ENCODE measurements at places on chromosomes 12 and 14. TPM values are rescaled to one million over a fixed set of nuclear protein-coding genes. Genes with fewer than 3 reads are reported as not detected.

DNA sequence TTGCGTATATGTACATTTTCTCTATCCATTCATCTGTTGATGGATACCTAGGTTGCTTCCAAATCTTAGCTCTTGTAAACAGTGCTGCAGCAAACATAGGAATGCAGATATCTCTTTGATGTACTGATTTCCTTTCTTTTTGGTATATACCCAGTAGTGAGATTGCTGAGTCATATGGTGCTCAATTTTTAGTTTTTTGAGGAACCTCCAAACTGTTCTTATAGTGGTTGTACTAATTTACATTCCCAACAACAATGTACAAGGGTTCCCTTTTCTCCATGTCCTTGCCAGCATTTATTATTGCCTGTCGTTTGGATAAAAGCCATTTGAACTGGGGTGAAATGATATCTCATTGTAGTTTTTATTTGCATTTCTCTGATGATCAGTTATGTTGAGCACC is 44.3 kb downstream of the PELI2 start:
- no peak for DNase-seq

Gene ERP27
- total RNA-seq = 131 TPM

GRCh38 chr14:80483331-80483730 is 272.0 kb upstream of the DIO2 start:
- no peak for DNase-seq

Gene GPD1
- 7.0 TPM for total RNA-seq

GRCh38 chr12:124557518-124558223 is 9.7 kb downstream of the NCOR2 start:
- no peak for DNase-seq

GRCh38 chr12:84329938-84330337 is 582.7 kb downstream of the SLC6A15 start:
- DNase-seq = no peak

DNA sequence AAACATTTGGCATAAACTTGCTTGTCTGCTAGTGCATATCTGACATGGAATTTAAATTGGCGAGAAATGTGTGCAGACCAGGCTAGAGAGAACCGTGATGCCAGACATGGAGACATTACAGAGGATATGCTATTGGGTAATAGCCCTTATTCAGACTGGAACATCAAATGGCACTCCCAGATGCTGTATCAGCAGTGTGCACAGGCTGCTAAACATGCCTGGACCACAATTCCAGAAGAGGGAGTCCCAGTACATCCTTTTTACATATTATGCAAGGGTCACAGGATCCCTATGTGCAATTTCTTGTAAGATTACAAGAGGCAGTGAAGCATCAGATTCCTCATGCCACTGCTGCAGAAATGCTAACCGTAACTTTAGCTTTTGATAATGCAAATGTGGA is 354.5 kb upstream of the FOXG1 start:
- DNase-seq = no peak

- DNase-seq = no peak
Observed at GRCh38 chr14:98962118-98962517, 309.9 kb downstream of the BCL11B start.

DNA sequence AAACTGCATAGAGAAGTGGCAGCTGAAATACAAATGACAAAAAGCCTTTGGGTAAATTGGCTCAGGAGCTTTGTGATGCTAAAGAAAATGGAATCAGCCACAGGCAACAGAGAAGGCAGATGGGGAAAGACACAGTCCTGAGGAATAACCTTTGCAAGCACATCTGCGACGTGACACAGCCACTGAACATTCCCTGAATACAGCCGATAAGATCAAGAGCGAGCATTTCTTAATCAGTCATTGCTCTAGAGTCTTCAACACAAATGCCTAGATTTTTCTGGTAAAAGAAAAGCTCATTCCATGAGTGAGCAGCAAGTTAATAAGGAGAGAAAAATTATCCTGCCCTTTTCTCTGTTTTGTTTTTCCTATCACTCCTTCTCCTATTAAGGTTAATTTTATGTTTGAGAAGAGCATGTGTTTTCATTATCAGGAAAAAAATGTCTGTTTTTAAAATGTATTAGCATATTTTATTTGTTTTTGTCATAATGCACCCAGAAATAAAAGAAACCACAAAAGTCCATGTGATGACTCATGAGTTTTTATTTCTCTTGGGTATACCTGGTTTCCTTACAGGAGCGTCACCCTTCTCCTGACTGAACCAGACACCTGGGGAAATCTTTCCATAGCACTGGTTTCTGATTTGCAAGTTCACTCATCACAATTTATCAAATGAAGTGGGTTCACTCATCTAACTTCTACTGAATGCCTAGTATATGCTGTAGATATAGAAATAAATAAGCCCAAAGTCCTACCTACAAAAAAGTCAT is 45.4 kb upstream of the PCED1B start:
- DNase-seq = no peak

- no peak for DNase-seq
Observed at GRCh38 chr14:95256002-95256775, 63.5 kb downstream of the CLMN start.

DNA sequence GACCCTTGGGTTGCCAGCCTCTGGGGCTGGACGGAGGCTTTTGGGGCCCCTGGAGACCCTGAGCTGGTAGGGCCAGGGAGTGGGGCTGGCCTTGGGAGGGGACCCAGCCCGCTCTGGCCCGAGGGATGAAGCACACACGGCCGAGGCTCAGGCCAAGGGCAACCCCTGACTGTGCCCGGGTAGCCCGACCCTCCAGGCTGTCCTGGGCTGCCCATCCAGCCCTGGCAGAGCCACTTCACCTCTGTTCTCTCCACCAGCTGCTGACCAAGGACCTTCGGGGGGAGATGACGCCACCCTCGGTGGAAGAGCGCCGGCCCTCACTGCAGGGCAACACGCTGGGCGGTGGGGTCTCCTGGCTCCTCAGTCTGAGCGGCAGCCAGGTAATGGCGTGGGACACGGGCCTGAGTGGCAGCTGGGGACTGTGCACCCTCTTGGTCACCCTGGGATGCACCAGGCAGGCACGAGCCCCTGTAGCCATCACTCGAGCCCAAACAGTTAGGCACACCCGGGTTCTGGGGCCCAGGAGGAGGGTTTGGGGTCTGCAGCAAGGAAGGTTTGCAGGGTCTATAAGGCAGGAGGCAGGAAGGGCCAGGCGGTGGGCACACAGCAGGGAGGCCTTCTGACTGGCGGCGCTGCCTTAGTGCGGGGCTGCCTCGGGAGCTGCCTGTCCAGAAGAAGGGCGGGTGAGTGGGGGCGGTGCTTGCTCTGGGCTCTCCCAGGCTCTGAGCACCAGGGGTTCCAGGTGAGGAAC is 19.7 kb downstream of the ASPG start:
- DNase-seq = peak; percentile 10

DNA sequence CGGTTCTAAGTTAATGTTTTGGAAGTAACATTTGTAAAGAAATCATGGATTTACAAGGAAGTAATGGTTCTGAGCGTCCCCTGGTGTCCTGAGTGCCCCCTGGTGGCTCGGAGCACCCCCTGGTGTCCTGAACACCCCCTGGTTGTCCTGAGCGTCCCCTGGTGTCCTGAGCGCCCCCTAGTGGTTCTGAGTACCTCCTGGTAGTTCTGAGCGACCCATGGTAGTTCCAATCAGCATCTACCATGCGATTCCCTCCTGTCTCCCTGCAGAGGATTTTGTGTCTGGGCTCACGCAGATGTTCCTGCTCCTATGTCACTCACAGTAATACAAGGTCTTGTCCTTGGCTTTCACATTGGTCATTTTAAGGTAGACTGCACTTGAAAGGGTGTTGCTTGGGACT is 1352.9 kb downstream of the TMEM121 start:
- DNase-seq = peak; percentile 59

Gene RAB2B
- total RNA-seq = 13.5 TPM

Gene PRH2
- total RNA-seq = not detected

Gene GSG1
- 0.66 TPM for total RNA-seq

Gene BDKRB1
- not detected for total RNA-seq

DNA sequence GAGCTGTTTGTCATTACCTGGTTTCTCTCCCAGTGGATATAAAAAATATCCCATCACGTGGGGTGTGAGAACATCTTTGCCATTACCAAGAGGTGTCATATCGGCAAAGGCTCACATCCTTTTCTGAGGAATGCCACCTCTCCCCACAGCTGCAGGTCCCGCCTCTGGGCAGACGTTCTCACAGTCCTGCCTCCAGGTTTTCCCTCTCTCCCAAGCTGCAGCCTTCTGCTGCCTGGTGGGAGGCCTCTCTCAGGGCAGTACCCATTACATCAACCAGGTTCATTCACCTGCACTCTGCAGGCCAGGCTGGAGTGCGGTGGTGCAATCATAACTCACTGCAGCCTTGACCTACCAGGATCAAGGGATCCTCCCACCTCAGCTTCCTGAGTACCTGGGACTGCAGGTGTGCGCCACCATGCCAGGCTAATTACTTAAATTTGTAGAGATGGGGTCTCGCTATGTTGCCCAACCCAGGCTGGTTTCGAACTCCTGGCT is 15.0 kb upstream of the TMEM119 start:
- DNase-seq = no peak

Gene TMPRSS12
- not detected for total RNA-seq

GRCh38 chr12:85280165-85280983 is at the start of gene ALX1:
Gene ALX1 (plus strand): TSS chr12:85280220. CDS start chr12:85280262, 42 bp downstream.
- DNase-seq = peak; percentile 10

Gene PAX9
- total RNA-seq = not detected

DNA sequence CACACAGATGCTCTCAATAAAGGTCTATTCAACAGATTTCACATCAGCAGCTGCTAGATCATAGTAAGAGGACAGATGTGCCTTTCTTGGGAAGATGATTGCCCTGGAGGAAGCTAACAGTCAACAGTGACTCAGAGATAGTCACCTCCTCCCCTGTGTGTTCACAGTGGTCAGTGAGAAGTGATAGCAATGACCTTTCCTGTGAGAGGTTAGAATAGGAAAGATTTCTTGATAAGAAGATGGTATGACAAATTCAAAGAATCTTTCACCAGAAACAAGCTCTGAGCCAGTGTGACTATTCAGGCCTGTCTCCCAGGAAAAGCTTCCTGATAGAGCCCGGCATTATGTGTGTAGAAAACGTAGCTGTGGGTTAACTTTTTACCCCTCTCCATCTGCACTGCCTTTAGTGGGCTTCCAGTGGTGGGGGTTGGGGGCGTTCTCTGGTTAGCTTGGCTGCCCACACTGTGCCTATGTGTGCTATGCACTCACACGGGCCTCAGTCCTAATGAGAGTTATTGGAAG is 66.4 kb upstream of the ARHGAP5 start:
- DNase-seq = no peak

Gene GOLGA5
- 27.8 TPM for total RNA-seq

Gene TMEM106C
- total RNA-seq = 38.2 TPM

Gene PNP
- total RNA-seq = 24.9 TPM

Gene TBX5
- total RNA-seq = not detected

GRCh38 chr12:130142736-130143135 is 19.5 kb upstream of the FZD10 start:
- no peak for DNase-seq

GRCh38 chr14:77324289-77324688 is 3.5 kb downstream of the GSTZ1 start:
- DNase-seq = no peak

DNA sequence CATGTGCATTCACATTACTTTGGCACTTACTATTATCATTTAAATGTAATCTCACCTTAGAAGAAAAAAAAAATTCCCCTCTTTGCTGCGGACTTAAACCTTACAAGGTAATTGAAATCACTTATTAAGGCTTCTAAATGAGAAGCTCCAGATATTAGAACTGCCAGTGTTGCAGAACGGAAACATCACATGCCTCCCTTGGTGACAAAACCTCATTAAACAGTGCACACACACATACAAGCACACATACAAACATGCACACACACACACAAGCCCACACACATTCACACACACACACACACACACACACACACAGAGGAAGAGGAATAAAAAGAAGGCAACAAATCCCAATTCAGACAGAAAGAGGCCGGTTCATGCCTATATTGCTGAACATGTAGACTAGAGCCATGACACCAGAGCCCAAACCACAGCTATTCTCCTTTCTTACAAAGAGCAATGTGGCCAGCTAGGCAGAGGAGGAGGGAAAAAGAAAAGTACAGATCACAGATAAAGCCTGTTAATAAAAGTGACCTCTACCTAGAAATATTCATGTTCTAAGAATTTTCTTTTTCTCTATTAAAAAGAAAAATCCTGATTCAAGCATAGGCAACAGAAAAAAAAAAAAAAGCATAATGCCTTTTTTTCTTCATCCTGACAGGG is 405.2 kb upstream of the FLRT2 start:
- no peak for DNase-seq

GRCh38 chr14:100122481-100123223 is 36.8 kb downstream of the DEGS2 start:
- DNase-seq = no peak

Gene LRRIQ1
- 3.6 TPM for total RNA-seq

GRCh38 chr12:91492648-91493047 is 310.0 kb upstream of the DCN start:
- DNase-seq = no peak

DNA sequence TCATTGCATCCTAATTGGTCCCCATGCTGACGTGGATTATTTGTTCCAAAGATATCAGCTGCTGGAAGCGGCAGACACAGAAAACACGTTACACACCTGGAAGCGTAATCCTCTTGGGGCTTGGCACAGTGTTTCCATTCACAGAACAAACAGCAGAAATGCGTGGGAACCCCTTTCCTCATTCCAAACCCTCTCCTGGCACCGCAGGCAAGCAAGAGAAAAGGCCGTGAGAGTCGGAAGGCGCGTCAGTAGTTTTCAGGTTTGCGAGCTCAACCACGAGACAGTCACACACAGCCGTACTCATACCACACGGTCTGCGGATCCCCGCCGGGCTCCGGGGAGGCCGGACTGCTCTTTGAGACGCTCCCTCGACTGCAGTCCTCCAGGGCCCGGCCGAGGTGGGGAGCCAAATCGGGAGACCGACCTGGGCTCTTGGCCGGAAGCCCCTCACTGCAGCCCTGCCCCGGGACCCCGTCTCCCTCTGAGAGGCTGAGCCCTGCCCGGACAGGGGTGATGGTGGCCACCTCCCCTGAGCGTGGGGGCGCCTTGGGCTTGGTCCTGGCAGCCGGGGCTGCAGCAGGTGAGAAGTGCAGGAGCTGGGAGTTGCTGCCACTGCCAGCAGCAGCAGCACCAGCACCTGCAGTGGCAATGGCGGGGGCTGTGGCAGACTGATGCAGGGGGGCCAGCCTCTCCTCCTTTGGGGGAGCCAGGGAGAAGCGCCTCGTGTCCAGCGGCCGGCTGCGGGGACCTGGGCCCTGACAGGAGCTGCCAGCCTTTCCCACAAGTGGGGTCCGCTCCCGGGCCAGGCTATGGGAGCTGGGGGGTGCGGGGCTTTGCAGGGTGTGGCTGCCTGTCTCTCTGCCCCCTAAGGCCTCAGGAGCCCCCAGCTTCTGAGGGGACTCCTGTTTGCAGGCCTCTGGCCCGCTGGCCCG is 28.1 kb upstream of the GPR68 start:
- no peak for DNase-seq

- DNase-seq = no peak
Observed at GRCh38 chr12:53586745-53587144, 39.4 kb downstream of the ATF7 start.

Measured in body of pancreas (tissue), 4 donors.